Astrocyte (in vitro differentiated cells and primary cell): ENCODE measurements at places on chromosomes 16 and 17. TPM values are rescaled to one million over a fixed set of nuclear protein-coding genes. Genes with fewer than 3 reads are reported as not detected.

DNA sequence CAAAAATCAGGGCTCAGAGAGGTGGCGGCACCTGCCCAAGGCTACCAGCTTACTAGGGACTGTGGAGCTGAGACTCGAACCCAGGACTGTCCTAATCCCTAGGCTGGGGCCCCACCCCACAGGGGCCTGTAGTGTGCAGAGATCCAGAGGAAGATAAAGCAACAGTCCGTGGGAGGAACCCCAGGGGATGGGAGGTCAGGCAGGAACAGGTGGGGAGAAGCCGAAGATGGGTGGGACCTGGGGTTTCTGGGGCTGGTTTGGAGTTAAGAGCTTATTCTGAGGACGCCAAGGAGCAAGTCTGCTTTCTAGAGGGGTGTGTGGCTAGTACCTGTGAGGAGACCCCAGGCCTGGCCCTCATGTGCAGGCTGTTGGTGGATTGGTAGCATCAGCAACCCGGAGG, 14.9 kb downstream of the C16orf74 start:
- no peak overlapping the region for H3K27ac ChIP-seq
- no peaks in the 10 kb centered on the region for H3K36me3 ChIP-seq
- no peak for DNase-seq
- H3K4me1 ChIP-seq = no peaks in the 10 kb centered on the region
- H3K27me3 ChIP-seq = no peaks in the 10 kb centered on the region
- H3K4me3 ChIP-seq = no peak overlapping the region

DNA sequence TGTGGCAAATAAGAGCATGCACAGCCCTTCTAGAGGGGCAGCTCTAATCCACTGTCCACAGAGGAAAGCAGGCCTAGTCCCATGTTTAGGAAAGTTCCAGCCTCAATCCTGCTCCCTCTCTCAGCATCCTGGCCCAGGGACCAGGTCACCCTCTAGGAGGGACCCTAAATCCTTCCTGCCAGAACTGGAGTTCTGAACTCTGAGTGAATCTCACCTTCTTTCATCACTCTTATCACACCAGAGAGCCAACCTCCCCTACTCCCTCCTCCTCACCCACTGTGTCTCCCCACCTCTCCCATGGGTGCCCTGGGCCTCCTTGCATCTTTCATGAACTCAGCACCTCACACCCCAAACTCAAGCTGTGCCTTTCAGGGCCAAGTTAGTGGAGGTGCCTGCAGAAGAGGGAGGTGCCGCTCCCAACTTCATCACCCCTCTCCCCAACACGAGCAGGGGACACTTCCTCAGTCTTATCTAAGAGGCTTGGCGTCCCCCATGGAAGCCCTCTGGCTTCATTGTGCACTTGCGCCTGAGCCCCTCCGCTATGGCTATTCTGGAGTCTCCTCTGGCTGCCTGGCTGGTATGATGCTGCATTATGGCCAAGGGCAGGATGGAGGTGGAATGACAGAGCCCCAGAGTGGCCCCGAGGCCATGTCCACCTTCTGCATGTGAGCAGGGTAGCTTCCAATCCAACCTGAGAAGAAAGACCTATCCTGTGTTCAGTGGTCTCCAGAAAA, 31.7 kb downstream of the PIK3R6 start:
- H3K27ac ChIP-seq = no peak overlapping the region
- no peaks in the 10 kb centered on the region for H3K36me3 ChIP-seq
- H3K4me3 ChIP-seq = no peak overlapping the region
- no peak for DNase-seq
- H3K27me3 ChIP-seq = peaks cover 2% of the 10 kb centered on the region
- H3K4me1 ChIP-seq = no peaks in the 10 kb centered on the region

DNA sequence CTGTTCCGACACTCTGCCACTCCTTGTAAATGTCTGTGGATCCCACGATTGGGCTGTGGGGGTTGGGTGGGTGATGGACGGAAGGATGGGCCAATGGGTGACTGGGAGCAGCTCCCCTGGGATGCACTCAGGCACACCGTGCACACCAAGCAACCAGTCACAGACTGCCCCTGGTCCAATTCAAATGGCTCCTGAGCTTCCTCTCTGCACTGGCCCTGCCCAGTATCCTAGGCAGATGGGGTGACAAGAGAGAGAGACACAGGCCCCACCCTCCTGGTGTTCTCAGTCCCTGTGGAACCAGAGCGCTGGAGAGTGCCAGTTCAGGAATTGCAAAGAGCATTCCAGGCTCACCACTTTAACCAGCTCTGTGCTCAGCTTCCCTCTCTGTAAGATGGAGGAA, 32.8 kb downstream of the BEAN1 start:
- H3K27me3 ChIP-seq = peaks cover 30% of the 10 kb centered on the region
- H3K4me3 ChIP-seq = no peak overlapping the region
- H3K27ac ChIP-seq = no peak overlapping the region
- no peaks in the 10 kb centered on the region for H3K4me1 ChIP-seq

DNA sequence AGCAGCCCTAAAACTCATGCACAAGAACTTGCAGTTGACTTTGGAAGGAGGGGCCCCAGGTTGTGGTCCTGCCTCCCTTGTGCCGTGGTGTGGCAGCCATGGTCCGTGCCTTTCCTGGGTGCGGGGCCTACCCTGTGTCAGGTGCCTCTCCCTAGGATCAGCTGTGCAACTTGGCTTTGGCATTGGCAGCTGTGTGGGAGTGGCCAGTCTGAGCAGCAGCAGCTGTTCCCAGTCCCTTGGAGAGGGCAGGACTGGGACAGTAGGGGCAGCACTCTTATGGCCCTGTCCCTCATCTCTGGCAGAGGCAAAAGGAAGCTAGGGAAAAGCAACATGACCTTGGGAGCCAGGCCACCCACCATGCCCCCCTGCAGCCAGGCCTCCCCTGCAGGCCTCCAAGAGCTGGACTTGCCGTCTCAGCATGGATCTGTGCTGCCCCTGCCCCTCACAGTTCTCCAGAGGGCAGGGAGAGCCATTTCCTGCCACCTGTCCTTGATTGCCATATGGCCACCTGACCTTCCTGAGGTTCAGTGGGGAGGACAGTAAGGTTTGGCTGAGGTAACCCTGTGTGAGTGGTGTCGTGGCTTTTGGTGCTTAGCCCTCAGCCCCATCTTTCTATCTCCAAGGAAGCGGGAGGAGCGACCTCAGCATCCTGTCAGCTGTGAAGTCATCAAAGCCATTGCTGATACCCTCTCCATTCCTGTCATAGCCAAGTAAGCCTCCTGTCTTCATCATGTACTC, 15.5 kb upstream of the NFATC3 start:
- no peak overlapping the region for H3K4me3 ChIP-seq
- no peaks in the 10 kb centered on the region for H3K27me3 ChIP-seq
- peaks cover 16% of the 10 kb centered on the region for H3K4me1 ChIP-seq
- DNase-seq = no peak

DNA sequence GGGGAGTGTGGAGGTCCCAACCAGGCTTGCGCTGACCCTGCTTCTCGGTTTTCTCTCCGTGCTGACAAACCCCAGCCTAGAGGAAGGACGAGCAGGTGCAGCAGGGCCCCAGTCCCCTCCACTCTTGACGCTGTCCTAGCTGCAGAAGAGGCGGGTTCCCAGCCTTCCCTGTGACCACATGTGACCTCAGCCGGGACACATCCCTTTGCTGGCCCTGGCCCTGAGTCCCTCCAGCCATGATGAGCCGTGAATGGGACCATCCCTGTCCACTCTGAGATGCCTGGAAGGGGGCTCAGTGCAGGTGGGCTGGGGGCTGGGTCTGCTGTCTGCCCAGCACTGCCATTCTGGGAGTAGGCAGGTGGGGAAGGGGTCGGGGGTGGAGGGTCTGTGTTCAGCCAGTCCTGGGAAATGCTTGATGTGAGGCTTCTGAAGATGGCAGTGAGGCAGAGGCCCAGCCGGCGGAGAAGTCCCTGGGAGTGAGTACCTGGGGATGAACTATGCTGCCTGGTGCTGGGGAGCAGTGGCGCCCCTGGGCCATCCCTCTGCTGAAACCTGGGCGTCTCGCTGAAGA, 1.9 kb upstream of the TUBB3 start:
- peak overlapping the region; percentile 99 for H3K27ac ChIP-seq
- DNase-seq = no peak
- peak overlapping the region; percentile 89 for H3K4me3 ChIP-seq

DNA sequence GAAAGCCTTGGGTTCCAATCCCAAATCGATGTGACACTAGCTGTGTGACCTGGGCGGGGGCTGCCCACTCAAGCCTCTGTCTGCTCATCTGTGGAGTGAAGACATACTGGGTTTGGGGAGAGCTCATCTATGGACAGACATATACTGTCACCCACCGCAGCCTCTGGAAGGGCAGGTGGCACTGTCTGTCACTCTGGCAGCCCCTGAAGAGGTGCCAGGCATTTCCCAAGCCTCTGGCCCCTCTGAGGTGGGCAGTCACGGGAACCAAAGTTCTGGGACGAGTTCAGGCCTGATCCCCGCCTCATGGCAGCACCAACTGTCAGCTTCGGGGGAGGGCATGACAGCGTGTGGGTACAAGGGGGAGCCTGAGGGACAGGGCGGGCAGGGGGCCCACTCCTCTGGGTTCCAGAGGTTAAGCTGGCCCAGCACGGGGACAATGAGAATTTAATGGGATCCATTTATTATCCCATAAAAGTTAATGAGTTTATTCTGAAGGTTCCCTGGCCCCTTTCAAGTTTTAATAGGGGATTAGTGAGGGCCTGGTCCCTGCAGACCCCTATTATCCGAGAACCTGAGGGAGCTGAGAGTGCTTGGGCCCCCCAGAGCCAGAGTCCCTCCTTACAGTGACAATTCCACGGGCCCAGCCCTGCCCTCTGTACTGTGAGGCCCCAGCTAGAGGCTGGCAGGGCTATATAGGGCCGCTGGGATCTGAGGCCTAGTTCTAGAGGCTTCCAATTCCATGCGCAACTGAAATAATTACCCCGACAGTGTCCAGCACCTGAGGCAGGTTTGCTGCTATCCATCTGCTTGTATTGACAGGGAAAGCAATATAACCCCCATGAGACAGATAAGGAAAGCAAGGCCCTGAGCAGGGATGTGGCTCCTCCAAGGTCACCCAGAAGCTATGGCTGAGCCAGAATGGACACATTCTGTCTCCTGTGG, 18.8 kb downstream of the SEZ6 start:
- no peak overlapping the region for H3K4me3 ChIP-seq
- no peak overlapping the region for H3K27ac ChIP-seq
- DNase-seq = no peak
- peaks cover 7% of the 10 kb centered on the region for H3K27me3 ChIP-seq
- peaks cover 7% of the 10 kb centered on the region for H3K4me1 ChIP-seq

DNA sequence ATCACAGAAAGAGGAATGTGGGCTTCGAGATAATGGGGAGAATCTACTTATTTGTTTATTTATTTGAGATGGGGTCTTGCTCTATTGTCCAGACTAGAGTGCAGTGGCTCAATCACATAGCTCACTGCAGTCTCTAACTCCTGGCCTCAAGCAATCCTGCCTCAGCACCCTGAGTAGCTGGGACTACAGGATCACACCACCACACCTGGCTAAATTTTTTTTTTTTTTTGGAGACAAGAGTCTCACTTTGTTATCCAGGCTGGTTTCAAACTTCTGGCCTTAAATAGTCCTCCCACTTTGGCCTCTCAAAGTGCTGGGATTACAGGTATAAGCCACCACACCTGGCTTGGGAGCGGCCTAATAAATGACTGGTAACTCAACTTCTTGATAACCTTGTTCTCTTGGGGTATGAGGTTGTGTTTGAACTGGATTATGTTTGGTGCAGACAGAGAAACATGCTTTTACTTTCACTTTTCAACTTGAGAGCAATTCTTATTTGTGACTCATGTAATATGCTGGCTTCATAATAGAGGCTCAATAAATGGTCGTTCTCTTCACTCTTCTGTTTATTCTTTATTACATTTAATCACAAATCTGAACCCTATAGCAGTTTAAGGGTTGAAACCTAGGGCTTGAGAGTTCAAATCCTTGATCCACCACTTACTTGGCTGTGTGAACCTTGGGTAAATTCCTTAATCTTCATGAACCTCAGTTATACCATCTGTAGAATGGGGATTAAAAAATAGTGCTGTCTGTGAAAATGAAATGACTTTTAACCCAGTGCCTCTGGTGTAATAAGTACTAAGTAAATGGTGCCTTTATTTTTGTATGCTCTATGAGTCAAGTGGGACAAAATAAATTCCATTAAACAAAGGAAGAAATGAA, 129.1 kb upstream of the HS3ST2 start:
- H3K27ac ChIP-seq = no peak overlapping the region
- DNase-seq = no peak

DNA sequence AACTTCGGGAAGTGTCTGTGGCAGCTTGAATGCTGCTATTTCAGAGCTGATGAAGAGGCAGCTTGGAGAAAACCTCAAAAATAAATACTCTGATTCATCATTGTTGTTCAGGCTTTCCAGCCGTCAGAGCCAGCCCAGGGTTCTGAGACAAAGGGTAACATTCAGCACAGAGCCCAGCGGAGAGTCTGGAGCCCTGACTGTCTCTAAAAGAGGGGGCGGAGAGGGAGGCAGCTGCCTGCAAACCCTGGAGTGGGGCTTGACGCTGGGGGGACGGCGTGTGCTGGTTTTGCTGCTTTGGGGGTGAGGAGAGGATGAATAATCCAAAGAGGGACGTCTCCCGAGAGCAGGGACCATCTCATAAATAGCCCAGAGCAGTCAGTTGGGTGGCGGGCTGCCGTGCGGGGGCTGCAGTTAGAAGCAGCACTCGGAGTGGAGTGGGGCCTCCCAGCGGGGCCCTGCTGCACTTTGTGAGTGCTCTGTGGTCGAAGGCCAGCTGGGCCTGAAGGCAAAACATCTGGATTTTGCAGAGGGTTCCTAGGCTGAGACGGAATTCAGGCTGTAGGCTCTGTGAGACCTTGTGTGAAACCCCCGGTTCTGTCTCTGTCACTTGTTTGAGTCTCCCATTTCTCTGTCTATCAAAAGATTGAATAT, 237.8 kb downstream of the PRKCA start:
- peaks cover 48% of the 10 kb centered on the region for H3K4me1 ChIP-seq
- DNase-seq = peak; percentile 92

DNA sequence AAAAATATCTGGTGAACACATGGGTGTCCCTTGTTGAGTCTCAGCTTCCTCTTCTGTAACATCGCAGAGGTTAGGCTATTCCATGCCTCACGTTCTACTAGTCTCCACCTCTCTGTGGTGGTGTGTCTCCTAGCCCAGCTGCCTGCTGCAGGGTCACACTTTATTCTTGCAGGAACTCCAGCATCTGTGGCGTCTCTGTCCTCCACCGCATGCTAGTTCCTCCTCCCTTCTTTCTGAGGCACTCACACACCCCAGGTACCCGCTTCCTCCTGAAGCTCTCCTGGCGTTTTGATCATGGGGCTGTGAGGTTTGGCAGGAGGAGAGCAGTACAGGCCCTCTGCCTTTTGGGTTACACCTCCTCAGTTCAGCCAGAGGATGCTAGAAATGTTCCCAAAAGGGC, 9.9 kb upstream of the TEX2 start:
- no peak overlapping the region for H3K4me3 ChIP-seq
- H3K27ac ChIP-seq = no peak overlapping the region
- H3K36me3 ChIP-seq = no peaks in the 10 kb centered on the region
- no peak for DNase-seq
- H3K27me3 ChIP-seq = peaks cover 11% of the 10 kb centered on the region

The SLC25A11 gene
- 36.8 and 43.0 TPM in 2 replicates for total RNA-seq

The MYH8 gene
- 0.10 TPM in 1 of 2 replicates, not detected in the other for total RNA-seq

The CCT6B gene
- 2.1 and 2.6 TPM in 2 replicates for total RNA-seq

The DRG2 gene
- total RNA-seq = 32.2 and 35.0 TPM in 2 replicates
